Stimulated activated CD4-positive, alpha-beta T cell treated with anti-CD3 and anti-CD28 coated beads, Interleukin-4, amount 100 ng/mL, for 24 hours (primary cell): ENCODE measurements at places on chromosomes 7 and 10.

DNA sequence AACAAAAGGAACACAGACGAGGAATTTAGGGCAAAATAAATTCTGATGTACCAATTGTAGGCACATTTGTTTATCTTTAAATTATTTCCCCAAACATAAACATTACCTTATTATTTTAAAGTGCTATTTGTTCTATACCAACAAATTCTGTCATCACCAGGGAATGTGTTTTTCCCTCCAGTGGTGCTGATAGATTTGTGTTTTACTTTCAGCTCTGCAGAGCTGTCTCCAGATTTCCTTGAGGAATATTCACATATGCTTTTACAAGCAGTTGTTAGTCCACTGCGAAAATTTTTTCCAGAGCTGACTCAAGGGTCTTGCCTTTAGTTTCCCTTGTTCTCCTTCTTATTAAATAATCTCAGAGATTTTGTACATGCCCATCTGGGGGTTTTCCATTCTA lies 362.8 kb downstream of the PHF14 start:
- DNase-seq = no peak

DNA sequence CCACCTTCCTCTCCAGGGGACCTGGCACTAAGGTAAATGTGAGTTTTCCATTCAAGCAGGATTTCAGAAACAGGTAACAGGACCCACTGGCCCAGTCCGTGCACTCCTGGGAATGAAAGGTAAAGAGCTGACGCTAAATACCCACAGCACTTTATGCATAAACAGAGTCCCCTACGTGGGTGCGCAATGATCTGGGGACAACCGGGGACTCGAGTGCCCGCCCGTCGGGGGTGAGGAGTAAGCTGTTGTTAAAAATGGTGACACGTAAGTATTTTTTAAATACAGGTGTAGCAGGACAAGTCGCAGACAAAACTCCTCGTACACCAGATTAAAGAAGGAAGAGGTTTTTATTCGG lies 47.2 kb upstream of the PPP2R2D start:
- DNase-seq = no peak

GRCh38 chr7:49791088-49791741 lies 17.8 kb downstream of the VWC2 start:
- no peak for DNase-seq

GRCh38 chr10:96700374-96701099 lies 19.8 kb downstream of the PIK3AP1 start:
- no peak for DNase-seq

DNA sequence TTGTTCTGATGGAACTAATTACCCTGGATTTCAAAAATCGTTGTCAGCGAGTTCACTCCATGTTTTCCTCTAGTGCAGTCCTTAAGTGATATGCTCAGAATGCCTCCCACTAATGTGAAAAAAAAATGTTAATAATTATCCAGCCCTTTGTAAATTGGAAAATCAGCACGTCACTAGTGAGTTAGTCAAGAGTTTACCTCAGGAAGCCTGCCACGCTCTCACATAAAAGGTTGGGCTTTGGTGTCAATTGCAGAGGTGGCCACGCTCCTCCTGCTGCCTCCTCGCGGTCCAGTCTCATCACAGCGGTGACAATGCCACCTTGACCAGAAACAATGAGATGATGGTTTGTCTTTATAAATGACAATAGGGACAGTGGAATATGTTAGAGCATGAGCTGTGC lies 22.5 kb downstream of the UPP1 start:
- no peak for DNase-seq

DNA sequence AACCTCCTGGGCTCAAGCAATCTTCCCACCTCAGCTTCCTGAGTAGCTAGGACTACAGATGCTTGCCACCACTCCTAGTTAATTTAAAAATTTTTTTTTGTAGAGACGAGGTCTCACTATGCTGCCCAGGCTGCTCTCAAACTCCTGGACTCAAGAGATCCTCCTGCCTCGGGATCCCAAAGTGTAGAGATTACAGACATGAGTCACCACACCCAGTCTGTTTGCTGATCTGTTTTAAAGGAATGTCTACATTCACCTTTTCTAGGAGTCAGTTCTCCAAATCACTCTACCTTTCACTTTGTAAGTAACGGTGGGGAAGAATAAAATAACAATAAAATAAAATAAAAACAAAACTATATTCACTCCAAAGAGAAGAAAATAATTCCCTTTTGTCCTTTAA lies 86.6 kb upstream of the AGBL3 start:
- no peak for DNase-seq

GRCh38 chr7:30049173-30049572 lies 21.0 kb downstream of the PLEKHA8 start:
- DNase-seq = no peak

DNA sequence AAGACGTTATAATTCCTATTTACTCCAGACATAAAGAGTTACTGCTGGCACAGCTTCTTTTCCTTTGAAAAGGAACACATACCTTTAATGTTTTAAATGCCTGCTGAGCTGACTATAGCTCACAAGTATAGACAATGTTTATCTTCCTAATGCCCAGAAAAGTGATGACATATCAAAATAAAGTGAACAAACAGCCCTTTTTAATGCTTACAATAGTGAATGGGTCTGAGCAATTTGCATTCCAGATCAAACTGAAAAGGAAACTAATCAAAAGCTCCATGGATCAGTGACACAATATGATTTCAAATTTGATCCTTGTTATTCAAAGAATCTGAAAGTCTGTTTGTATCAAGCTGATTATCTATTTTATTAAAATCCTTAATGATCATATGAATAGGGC lies 233.6 kb upstream of the SEMA3E start:
- DNase-seq = no peak

- DNase-seq = no peak
Measured at GRCh38 chr7:81908220-81908619, 138.4 kb upstream of the HGF start.

- DNase-seq = no peak
Measured at GRCh38 chr10:7789390-7789789, 1.4 kb downstream of the ATP5F1C start.

DNA sequence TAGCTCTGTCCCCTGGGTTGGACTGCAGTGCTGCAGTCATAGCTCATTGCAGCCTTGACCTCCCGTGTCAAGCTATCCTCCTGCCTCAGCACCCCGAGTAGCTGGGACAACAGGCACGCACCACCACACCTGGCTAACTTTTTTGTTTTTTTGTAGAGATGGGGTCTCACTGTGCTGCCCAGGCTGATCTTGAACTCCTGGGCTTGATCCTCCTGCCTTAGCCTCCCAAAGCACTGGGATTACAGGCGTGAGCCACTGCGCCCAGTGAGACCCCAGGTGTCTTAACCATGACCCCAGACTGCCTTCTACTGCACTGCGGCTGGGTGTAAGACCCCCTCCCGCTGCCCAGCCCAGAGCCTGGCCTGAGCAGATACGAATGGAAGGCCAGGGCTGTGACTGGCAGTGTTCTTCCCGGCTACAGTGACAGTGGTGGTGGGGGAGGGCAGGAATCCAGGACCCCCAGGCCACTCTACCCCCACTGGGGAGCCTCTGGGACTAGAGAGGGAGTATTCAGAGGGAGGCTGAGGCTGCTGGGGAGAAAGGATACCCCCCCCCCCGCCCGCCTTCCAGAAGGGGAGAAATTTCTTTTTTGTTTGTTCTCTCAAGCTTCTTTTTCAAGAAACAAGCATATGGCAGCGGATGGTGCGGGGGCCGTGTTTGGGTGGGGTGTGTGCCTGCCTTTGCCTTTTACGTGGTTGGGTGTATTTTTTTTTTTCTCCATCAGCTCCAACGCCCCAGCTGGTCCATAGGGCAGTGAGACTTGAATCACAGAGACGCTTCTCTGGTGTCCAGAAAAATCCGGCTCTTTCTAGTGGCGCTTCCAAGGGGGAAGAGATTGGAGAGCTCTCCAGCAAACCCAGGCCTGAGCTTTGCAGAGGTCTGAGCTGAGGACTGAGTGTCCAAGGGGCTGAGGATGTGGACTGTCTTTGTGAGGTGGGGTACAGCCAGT lies 36.6 kb downstream of the GTF2IRD1 start:
- DNase-seq = no peak

DNA sequence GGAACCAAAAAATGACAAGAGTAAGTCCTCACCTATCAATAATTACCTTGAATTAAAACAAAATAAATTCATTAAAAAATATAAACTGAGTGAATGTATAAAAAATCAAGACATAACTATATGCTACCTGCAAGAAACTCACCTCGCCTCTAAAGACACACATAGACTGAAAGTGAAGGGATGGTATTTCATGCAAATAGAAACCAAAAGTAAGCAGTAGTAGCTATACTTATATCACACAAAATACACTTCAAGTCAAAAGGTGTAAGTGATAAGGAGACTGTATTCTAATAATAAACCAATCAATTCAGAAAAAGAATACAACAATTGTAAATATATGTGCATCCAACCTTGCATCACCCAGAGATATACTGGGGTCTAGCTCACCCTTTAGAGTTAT lies 332.6 kb downstream of the SH2D4B start:
- DNase-seq = no peak

DNA sequence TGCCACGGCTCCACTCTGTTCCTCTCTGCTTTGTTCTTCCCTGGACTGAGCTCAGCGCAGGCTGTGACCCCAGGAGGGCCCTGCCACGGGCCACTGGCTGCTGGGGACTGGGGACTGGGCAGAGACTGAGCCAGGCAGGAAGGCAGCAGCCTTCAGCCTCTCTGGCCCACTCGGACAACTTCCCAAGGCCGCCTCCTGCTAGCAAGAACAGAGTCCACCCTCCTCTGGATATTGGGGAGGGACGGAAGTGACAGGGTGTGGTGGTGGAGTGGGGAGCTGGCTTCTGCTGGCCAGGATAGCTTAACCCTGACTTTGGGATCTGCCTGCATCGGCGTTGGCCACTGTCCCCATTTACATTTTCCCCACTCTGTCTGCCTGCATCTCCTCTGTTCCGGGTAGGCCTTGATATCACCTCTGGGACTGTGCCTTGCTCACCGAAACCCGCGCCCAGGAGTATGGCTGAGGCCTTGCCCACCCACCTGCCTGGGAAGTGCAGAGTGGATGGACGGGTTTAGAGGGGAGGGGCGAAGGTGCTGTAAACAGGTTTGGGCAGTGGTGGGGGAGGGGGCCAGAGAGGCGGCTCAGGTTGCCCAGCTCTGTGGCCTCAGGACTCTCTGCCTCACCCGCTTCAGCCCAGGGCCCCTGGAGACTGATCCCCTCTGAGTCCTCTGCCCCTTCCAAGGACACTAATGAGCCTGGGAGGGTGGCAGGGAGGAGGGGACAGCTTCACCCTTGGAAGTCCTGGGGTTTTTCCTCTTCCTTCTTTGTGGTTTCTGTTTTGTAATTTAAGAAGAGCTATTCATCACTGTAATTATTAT lies 1.2 kb downstream of the CLDN4 start:
- DNase-seq = no peak

GRCh38 chr7:151381348-151382078 lies 28.3 kb downstream of the WDR86 start:
- peak; percentile 29 for DNase-seq

DNA sequence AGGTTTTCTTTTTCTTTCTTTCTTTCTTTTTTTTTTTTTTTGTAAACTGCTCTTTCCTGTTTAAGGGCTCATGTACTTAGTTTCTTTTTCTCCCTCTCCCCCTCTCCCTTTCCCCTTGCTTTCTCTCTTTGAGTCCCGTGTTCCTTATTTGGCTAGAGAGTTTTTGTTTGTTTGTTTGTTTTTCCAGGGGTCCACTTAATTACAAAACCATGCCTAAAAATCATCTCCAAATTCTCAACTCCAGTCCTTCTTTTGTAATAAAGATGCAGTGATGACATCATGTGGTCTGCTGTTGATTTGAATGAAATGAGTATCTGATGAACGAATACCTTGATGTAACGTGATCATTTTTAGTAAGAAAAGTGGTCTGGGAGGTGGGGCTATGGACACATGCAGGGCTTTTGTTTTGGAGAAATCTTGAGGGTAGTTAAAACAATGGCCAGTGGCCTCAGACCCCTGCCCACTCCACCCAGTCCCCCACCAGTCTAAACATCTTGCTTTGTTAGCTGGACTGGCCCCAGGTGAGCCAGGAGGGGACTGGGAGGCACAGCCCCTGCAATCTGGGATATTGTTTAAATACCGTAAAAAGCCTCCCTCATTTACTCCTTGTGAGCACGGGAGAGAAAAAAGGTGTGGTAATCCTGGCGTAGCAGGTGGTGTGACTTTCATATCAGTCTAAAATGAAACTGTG lies 165.7 kb downstream of the LRMDA start:
- no peak for DNase-seq

DNA sequence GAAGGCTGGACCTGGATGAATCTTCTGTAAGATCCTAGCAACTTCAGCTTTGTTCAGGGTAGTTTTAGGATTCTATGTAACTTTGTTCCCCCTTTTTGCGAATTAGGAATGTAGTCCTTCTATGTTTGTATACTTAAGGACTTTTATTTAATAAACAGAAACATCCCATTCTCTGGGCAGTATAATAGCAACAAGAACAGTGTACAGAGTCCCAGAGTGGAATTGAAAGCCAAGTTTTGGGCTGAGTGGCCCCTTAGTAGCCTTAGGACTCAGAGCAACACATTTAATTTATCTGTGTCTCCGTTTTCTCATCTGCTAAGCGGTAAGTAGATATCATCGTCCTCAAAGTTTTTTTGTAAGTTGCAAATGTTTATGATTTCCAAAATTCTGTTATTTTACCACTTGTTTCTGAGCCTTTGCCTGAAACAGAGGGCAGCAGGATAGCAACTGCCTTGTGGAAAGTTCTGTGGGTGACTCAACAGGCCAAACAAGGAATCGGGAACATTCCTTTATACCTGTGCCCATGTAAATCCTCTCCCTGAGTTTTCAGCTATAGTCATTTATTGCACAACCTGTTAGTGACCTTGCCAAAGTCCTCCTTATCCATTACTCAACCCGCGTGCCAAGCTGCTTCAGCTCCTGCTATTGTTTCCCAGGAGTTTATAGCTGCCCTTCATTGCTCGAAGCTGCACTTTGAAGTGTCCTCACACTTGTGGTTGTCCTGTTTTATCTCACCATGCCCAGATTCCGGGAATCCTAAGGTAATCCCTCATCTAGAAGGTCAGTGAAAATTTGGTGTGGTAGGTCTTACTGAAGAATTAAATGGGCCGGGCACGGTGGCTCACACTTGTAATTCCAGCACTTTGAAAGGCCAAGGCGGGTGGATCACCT lies 199.1 kb upstream of the AHR start:
- no peak for DNase-seq

DNA sequence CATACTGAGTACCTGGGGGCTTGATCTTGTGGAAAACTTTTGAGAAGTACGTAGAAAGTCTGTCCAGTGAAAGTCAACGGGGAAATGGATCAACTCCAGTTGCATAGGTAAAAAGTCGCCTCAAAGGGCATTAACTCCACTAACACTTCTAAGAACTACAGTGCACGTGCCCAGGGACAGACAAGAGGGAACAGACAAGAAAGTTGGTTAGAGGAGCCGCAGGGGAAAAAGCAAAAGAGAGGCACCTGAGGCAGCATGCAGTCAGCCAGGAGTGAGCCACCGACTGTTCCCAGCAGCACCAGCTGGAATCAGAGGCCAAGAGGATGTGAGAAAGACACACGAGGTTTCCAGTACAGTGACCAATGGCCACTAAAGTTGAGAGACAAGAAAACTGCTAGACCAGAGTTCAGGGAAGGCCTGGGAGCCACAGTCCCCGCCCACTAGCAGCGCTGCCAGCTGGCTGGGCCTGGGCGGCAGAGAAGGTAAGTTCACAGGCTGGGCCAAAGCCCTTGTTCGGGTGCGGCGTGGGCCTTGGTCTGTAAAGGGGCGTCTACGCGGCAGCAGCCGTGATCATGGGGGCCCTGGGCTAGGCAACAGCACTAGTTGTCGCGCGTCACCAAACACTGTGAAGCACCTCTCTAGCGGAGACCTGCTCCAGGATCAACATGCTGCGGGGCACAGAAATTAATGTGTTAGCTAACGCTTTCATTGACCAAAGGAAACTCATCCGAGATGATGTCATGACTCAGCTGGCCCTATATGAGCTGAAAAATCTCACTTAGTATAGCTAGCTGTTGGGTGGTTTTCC lies 14.0 kb downstream of the ITGB1 start:
- DNase-seq = no peak

- peak; percentile 52 for DNase-seq
Measured at GRCh38 chr10:14605231-14605925, 169.3 kb downstream of the FAM107B start.
